Esophagus muscularis mucosa (tissue), 4 donors: ENCODE measurements at places on chromosomes 5 and 9. TPM values are rescaled to one million over a fixed set of nuclear protein-coding genes. Genes with fewer than 3 reads are reported as not detected.

The EQTN gene
- total RNA-seq, result 0.32 TPM

The FAM78A gene
- 4.0 TPM for total RNA-seq

GRCh38 chr5:139137697-139138096 is 60.5 kb downstream of the SIL1 start:
- no peak for DNase-seq

The SPINK1 gene
- total RNA-seq, result not detected

DNA sequence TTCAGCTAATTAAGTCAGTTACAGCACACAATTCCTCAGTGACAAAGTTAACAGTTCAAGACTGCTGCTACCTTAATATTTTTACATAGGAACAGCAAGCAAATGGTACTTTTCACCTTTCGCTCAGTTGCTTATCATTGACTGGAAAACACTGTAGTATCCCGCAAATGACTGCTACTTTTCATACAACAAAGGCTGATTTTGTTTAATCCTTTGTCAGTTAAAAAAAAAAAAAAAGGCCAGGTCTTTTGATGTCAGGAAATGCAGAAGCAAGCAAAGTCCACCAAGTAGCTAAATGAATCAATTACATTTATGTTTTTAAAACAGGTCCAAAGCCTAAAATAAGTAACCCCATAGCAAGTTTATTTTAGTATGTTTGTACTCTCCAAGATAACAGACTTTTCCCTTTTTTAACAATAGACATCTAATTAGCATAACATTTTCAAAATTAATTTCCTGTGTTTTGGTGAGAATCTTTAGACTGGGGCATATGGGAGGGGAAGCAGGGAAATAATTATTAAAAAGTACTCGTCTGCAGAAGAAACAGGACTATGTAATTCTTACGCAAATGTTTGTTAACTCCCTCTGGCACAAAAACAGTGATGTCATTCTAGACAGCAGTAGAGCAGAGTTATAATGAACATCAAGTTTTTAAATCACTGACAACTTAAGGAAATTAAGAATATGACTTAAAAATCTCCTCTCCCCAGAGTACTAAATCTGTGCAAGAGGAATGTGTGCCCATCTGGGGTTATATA is 9.6 kb downstream of the PFDN1 start:
- DNase-seq, result no peak

The ALDH1A1 gene
- total RNA-seq, result 66.4 TPM

- DNase-seq, result no peak
Measured at GRCh38 chr9:16915126-16915831, 44.8 kb upstream of the BNC2 start.

- DNase-seq, result no peak
Measured at GRCh38 chr9:86321373-86321772, 32.8 kb downstream of the TUT7 start.

DNA sequence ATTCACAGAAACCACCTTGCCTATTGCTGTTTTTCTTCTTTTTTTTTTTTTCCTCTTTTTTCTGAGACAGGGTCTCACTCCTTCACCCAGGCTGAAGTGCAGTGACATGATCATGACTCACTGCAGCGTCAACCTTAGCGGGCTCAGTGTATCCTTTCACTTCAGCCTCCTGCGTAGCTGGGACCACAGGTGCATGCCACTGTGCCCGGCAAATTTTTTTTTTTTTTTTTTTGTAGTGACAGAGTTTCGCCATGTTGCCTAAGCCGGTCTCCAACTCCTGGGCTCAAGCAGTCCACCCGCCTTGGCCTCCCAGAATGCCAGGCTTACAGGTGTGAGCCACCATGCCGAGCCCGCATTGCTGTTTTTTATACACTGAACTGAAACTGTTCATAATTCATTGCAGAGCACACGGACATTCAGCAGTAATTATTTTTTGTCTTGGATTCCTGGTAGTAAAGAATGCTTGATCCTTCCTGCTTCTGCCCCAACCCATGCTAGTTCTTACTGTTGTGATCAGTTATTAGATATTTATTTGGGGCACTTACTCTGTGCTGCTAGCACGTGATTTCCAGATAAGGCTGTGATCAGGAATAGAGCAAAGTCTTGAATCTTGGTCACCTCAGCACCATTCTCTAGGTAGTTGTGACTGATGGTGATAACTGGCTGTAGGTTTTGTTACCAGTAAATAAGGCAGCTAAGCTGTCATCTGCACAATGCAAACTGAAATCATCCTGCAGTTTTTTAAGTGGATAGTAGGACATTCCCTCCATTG is 14.0 kb downstream of the MAP3K1 start:
- no peak for DNase-seq

DNA sequence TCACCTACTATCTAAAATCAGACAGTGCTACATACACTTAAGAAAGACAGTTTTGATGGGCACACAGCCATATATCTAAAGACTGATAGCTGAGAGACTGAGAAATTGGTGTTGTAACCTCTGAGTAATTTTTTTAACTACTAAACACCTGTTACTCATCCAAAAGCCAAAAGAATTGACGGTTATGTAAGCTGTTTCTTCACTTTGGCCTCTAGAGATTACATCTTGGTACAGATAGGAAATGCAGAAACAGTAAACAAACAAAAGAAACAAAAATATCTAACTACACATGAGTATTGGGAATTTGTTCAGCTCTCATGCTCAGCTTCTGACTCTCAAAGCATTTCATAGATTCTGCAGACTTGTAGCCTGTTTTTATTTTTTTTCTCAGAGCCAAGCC is 152.1 kb upstream of the GAS1 start:
- DNase-seq, result no peak

The SLC26A2 gene
- total RNA-seq, result 8.0 TPM

GRCh38 chr5:107853696-107854095 is 183.0 kb upstream of the EFNA5 start:
- no peak for DNase-seq

- DNase-seq, result no peak
Measured at GRCh38 chr5:53368516-53368915, 111.9 kb upstream of the FST start.

The SLIT3 gene
- total RNA-seq, result 86.6 TPM

- DNase-seq, result no peak
Measured at GRCh38 chr9:111762556-111762955, 32.2 kb downstream of the SHOC1 start.
